ENCODE measurements at places on chromosomes 4 and X.

DNA sequence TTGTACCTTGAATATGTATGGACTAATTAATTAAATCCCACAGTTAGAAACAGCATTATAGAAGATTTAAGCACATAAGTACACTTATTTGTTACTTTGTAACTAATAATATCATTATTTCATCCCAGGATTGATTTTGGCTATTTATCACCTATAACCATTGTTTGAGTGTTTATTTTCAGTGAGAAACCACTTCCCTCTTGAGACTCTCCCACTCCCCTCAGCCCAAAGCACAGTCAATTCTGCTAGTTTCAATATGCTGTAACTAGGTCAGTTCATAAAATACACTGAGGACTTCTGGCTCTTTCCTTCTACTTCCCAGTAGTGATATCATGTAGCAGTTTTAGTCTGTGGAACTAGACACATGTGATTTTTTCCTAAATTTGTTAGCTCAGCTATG is 16.3 kb downstream of the OFD1 start:
- no peak for DNase-seq

- DNase-seq: no peak
These were observed 39.5 kb downstream of the NOP14 start for GRCh38 chr4:2923668-2924173.

- DNase-seq: peak; percentile 24
These were observed 418 bp downstream of the TAB3 start for GRCh38 chrX:30888526-30889146.

- no peak for DNase-seq
These were observed 314.2 kb downstream of the RAB28 start for GRCh38 chr4:13169731-13170525.

DNA sequence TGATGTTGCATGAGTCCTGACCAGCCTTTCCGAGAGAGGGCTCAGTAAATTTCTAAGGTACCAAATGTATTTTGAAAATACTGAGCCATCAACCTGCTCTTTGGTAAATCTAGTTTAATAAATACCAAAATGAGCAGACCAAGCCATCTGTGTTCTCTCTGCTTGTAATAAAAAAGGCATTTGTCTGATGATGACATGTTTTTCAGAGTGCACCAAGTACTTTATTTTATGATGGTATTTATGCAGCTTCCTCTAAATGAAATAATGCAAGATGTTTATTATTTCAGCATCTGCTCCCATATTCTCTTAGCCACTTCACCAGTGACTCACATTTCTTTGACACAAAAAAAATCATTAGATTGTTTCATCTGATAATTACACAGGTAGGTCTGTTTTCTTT is 700.5 kb downstream of the TRIML1 start:
- DNase-seq: no peak
